ENCODE measurements at places on chromosomes 3 and 15. TPM values are rescaled to one million over a fixed set of nuclear protein-coding genes. Genes with fewer than 3 reads are reported as not detected.

The NEIL1 gene
- 13.1 TPM for total RNA-seq

The MAP6D1 gene
- 2.5 TPM for total RNA-seq

The SLC15A2 gene
- total RNA-seq, result 5.1 TPM

The CCDC174 gene
- total RNA-seq, result 12.2 TPM

The P4HTM gene
- 39.6 TPM for total RNA-seq

The ZNF660 gene
- 1.5 TPM for total RNA-seq

The MCTP2 gene
- 0.72 TPM for total RNA-seq

The ATP2C1 gene
- 58.5 TPM for total RNA-seq

The CPLX3 gene
- 31.0 TPM for total RNA-seq

The CCDC50 gene
- 52.2 TPM for total RNA-seq

The IQCH gene
- 1.4 TPM for total RNA-seq

The ALG1L2 gene
- total RNA-seq, result 0.53 TPM

The LMAN1L gene
- total RNA-seq, result 111 TPM

The EFHB gene
- 0.26 TPM for total RNA-seq

The ZIC1 gene
- 0.95 TPM for total RNA-seq

The ARGFX gene
- total RNA-seq, result not detected

The MYZAP gene
- total RNA-seq, result 625 TPM

- DNase-seq, result peak; percentile 90
Measured at GRCh38 chr3:66038726-66039589, at the start of gene MAGI1. Gene MAGI1, minus strand, starts transcription at chr3:66038918. Its CDS starts 610 bp downstream, at chr3:66038308.

DNA sequence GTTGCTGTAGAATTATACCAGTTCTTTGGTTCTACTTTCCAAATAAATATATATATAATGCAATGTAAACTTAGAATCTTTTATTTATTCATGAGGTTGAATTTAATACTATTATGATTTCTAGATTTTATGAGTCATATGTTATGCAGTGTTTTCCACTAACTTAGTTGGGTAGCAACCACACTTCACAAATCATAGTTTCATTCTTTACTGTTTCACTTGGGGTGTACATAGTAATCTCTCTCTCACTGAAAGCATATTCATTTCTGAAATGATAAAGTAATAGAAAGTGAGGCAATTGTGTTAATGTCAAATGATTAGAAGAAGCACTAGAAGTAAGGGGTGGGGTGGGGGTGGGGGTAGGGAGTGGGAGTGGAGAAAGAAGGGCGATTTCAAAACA, 52.6 kb downstream of the IQCH start:
- no peak for DNase-seq

- DNase-seq, result no peak
Measured at GRCh38 chr15:76342382-76343201, 6.0 kb downstream of the ISL2 start.

DNA sequence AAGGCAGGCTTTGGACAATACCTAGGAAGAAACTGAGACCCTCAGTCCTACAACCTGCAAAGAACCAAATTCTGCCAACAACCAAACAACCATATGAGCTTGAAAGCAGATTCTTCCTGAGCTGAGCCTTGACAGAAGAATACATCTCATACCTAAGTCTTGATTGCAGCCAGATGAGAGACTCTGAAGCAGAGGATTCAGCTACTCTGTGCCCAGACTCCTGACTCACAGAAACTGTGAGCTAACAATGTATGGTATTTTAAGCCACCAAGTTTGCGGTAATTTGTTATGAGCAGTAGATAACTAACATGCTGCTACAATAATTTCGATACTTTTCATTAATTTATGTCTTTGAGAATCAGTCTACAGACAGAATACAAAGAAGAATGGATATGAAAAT, 325.1 kb upstream of the CBLB start:
- no peak for DNase-seq

DNA sequence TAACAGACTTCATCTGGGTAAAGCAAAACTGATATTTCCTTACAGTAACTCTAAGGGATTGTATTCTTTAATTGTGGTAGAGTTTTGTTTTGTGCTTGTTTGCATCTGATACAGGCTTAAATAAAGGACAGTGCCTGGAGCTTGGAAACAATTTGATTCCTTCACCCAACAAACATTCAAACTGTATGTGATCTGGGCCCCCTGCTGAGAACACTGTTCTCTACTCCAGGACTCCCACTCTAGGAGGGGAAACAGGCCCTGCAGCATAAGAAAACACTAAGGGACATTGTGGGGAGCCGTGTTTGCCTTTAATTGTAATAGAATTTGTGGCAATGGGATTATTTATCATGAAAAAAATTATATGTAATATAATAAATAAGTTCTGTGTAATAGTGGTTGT, 56.9 kb downstream of the CTDSPL start:
- no peak for DNase-seq

- DNase-seq, result peak; percentile 60
Measured at GRCh38 chr3:46087871-46088270, 60.6 kb upstream of the XCR1 start.

GRCh38 chr3:72810659-72811434, 37.4 kb downstream of the SHQ1 start:
- DNase-seq, result no peak

- no peak for DNase-seq
Measured at GRCh38 chr15:66635006-66635405, 67.0 kb upstream of the SMAD6 start.

DNA sequence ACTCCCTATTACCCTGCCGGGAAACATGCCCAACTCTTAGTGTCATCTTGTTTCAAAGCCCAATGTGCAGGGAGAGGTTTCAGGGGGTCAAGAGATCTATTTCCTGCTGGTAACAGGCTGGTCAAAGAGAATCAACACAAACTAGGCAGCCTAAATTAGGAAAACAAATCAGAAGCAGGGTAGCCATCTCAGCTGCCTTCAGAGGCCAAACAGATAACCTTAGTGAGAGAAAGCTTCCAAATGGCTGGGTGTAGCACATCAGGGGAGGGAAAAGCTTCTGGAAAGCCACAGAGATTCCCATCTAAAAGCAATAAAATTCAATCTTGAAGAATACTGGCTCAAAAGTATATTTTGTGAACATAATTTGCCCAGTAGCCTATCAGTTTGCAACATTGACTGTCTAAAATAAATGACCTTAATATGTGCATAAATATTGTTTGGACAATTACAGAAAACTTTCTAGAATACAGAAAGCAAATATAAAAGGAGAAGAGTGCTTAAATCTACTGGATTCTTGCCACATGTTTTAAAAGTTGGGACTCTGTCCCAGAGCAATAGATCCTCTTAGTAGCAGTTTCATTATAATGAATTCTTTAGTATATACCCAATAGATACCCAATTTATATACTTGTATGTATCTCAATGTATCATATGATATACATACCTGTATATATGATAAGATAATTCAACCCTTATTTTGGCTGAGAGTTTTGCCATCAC, 371.9 kb upstream of the RARB start:
- no peak for DNase-seq

- DNase-seq, result peak; percentile 87
Measured at GRCh38 chr3:71069797-71070196, 513.7 kb downstream of the FOXP1 start.

GRCh38 chr15:82681371-82681770, 28.3 kb downstream of the AP3B2 start:
- no peak for DNase-seq

GRCh38 chr3:182241766-182242488, 530.2 kb downstream of the SOX2 start:
- DNase-seq, result peak; percentile 61

GRCh38 chr15:31412824-31413223, 86.2 kb downstream of the KLF13 start:
- DNase-seq, result no peak

GRCh38 chr3:24004171-24004938, 59.3 kb downstream of the NR1D2 start:
- no peak for DNase-seq

GRCh38 chr3:146189519-146190173, 28.7 kb upstream of the PLOD2 start:
- DNase-seq, result no peak

GRCh38 chr3:64716110-64716710, 28.4 kb upstream of the ADAMTS9 start:
- no peak for DNase-seq

DNA sequence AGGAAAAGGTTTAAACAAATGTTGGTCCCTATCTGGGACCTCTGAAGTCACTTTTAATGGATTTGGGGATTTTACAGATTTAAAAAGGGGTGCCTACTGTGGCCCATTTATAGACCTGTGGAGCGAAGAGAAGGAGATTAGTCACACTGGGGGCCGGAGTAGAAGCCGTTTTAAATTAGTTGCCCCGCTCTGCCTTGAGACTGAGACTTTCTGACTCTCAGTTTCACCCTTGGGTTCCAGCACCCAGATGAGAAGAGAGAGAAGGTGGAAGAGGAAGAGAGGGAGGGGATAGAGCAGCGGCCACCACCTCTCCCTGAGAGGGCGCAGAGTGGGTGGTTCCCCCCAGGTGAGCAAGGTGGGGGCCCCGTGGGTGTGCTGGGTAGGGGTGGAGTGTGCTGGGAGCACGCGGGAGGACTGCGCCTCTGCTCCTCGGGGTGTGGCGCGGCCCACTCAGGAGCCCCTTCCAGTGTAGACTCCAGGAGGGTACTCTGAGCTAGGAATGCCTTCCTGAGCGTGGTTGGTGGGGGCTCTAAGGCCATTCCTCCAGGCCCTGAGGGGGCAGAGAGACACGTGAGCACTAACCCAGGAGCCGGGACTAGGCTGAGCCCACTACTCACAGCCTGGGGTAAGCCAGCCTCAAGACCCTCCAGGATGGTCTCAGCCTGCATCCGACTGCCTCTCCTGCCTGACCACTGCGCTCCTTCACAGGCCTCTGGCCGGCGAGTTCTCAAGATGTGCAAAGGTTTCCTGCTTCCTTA, 32.6 kb upstream of the RAB6B start:
- DNase-seq, result no peak

DNA sequence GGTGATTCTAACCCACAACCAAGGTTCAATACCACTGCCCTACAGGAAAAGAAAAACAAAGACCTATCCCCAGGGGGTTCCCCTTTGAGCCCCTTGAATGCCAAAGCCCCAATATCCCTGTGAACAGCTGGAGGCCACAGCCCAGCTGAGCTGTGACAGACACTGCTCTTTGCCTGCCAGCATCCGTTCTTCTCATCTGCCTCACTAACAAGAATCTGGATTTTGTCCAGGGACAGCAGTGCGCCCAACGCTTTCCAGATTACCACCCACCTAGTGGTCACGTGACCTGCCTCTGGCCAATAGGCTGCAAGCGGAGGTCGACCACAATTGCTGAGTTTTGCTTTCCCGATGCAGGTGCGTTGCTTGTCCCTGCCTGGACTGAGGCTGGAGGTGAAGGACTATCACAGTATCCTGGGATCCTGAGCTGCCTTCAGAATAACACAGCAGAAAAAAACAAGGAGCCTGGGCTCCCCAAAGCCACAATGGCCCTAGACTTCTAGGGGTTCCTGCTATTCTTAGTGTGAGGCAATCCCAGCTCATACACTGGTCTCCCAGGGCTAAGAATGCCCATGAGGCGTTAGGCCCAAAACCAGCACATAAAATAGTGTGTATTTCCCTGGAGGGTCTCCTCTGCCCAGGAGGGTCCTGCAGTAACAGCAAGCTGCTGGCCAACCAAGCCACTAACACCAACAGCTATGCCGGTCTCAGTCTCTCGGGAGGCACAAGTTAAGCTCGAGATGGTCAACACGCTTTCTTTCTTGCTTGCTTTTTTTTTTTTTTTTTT, 13.8 kb downstream of the BDH1 start:
- peak; percentile 79 for DNase-seq

DNA sequence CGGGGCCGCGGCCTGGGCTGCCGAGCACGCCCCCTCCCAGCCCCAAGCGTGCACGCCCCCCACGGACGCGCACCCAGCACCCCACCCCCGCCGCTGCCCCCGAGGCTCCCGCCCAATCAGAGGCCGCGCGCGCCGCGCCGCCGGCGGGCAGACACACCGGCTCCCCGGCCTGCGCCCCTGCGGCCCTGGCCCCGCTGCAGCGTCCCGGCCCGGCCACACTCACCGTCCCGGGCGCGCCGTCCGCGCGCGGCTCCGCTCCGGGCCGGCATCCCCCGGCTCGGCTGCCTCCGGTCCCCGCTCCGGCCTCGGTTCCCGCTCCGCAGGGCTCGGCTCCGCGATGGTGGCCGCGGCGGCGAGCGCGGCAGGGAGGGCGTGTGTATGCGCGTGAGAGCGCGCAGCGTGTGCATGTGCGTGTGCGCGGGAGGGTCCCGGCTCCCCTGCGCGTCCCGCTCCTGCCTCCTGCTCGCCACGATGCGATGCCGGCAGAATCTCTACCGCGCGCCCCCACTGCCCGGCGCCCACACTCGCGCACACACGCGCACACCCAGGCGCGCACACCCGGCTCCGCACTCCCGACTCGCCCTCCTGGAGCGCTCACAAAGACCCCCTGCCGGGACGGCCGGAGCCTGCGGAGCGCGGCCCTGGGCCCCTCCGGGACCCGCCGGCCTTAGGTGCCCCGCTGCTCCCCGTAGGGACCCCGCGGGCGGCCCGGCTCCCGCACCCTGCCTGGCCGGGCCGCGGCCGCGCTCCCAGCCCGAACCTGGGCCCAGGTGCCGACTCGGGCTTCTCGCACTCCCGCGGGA, 186.5 kb upstream of the LINGO1 start:
- DNase-seq, result no peak

- DNase-seq, result no peak
Measured at GRCh38 chr15:65431731-65432130, 9.0 kb upstream of the IGDCC4 start.

GRCh38 chr3:113132571-113132996, 78.8 kb upstream of the BOC start:
- no peak for DNase-seq

GRCh38 chr3:193943851-193944517, 192.0 kb upstream of the HES1 start:
- no peak for DNase-seq

- DNase-seq, result no peak
Measured at GRCh38 chr3:25173606-25174005, 254.5 kb upstream of the RARB start.

GRCh38 chr3:65356331-65357248, 668.8 kb upstream of the ADAMTS9 start:
- peak; percentile 43 for DNase-seq

DNA sequence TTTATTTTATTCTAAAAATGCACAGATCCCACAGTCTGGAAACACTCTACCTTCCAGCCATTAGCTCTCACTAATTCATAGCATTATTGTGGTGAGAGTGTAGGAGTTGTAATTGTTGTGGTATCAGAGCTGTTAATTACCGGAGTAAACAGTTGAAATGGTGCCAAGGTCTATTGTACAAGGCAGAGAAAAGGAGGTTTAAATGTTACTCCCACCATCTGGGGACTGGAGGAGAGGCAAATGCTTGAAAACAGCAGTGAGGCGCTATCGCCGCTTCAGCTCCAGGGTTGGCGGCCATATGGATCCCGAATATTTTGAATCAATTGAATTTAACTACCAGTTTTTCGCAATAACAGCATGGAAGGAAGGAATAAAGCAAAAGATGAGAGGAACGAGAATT, 113.1 kb upstream of the C15orf61 start:
- no peak for DNase-seq

GRCh38 chr15:23497710-23498111, 50.7 kb upstream of the GOLGA6L2 start:
- no peak for DNase-seq

- no peak for DNase-seq
Measured at GRCh38 chr3:118805007-118805406, 229.6 kb downstream of the IGSF11 start.
